SK-N-DZ (cell line): ENCODE measurements at places on chromosomes 1 and 21.
A peak's percentile ranks its signal among the peaks of the same experiment; 100 is the strongest.

DNA sequence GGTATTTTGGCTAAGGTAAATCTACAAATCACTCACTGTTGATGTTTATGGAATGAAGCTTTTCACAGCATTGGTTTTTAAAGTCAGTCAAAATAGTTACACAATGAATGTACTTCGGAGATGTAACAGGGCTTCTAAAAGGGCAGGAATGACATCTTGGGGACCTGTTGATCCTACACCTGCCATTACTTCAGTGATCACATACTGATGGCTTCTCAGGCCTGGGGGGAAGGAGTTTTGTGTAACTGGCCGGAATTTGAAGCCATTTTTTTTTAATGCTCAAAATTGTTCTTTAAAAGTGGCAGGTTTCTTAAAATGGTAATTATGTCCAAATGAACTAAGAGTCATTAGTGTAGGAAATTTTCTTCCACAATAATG, 11.2 kb downstream of the RPL5 start:
- no peak for DNase-seq

- peak; percentile 74 for DNase-seq
These were observed 26.3 kb downstream of the RAB7B start for GRCh38 chr1:205976708-205977401.

DNA sequence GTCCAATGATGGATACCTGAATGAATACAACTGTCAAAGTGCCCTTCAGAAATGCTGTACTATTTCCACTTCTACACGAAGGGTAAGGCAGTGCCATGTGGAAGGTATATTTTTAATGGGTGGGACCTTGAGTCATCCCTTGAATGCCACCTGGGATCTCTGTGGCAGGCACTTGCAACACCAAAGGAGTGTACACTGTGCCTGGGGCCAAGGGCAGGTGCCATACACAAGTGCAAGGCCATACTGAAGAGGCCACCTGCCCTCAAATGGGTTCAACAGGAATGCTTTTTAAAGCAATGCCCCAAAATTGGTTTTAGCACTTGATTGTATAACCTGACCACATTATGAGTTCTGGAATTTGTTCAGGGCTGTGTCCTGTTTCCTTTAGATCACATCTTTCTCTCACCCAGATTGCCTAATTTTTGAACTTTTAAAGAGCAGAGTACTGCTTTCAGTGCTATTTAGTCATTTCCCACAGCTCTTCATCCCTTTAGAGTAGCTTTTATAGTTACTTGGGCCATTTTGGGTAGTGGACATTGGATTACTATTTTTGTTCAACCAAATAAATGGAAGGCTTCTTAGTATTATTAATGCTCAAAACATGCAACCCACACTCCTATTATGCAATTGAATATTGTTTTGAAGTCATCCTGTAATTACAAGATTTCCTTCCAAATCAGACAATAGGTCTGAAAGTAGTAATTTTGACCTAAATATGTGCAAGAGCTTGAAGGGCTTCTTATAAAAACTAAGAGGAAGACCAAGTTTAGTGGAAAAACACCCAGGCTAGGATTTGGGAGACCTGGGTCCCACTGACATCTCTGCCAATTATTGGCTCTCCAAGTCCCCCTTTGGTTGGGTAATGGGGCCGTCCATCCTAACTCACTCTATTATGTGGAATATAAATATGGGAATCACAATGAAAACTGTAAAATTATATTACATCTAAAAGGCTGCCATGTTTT, 57.2 kb downstream of the LEPR start:
- no peak for DNase-seq

- peak; percentile 72 for DNase-seq
These were observed 150.3 kb downstream of the DMRTA2 start for GRCh38 chr1:50272912-50273311.

DNA sequence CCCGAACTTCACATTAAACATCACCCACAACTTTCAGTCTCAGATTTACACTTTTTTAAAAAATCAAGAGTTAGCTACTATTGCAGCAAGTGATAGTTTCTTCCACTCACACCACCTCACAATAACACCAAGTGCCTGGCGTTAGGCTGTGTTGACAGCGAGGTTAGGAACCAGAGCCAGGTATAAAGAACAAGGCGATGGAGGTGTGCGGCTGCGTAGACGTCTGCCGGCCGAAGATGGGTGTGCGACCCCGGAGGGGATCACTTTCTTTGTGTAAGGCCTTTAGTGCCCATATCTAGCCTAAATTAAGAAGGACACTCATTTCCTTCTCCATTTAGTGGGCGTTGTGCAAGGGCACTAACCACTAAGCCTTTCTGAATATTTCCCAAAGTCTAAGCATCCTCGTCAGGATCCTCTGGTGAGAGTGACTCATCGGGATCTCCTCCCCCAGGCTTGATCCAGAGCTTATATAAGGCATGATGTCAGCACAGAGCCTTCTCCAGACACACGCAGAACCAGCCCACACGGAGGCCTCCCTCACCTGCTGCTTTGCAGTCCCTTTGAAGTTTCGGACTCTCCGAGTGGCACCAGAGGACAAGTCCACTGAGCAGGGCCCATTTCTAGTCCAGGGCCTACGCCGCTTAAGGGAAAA, 11.8 kb downstream of the NHLH2 start:
- no peak for DNase-seq

DNA sequence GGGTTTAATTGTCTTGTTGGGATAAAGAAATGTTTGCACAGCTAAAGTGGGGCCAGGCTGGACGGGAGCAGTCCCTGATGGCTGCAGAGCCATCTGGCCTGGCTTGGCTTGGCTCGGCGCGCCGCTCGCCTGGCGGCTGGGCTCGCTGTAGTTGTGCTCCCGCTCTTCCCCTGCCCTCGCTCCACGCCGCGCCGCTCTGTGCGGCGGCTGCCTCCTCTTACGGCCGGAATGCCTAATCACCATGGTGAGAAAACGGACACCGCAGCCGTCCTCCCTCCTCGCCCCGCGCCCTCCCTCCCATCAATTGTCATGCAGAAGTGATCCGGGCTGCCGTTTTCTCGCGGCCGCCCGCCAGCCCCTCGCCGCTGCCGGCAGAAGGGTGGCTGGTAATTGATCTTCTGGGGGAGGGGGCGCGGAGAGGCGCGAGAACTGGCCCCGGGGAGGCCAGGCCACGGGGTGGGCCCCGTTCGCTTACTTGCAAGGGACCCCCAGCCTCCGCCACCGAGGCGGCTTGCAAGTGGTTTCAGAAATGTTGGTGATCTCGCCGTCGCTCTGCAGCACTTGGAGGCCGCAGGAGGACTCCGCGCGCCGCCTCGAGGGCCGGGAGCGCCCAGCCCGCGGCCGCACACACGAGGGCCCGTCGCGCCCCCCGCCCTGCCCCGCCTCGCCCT, 12.4 kb downstream of the RNF220 start:
- peak; percentile 16 for DNase-seq

- no peak for DNase-seq
These were observed 6.7 kb downstream of the KIAA0040 start for GRCh38 chr1:175185903-175186302.

GRCh38 chr1:60765204-60765603, 317.2 kb upstream of the NFIA start:
- peak; percentile 40 for DNase-seq

DNA sequence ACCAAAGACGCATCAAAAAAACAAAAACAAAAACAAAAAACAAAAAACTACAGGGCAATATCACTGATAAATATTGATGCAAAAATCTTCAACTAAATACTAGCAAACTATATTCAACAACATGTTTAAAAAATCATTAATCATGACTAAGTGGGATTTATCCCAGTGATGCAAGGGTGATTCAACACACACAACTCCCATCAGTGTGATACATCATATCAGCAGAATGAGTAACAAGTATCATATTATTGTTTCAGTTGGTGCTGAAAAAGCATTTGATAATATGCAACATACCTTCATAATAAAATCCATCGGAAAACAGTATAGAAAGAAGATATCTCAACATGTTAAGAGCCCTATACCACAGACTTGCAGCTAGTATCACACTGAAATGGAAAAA, 953.0 kb downstream of the AMY1C start:
- no peak for DNase-seq
